ENCODE measurements at places on chromosomes 11 and 22.

DNA sequence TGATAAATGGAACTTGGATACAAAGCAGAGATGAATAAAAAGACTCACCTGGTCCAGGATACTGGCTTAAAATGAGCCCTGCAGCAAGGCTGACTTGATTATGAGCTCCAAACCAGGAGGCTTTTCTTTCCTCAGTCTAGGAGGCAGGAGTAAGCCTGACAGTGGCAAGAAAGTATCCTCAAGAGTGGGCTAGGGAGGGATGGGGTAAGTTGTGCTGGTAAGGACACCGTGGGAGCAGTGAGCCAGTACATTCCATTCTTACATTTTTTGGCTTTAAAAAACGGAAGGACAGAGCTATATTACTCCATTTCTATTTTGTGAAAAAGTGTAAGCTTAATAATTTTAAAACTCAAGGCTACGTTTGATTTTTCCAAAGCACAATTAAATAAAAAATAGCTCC, 187.1 kb upstream of the DDI1 start:
- no peak for DNase-seq

GRCh38 chr11:103536335-103536722, 427.1 kb downstream of the DYNC2H1 start:
- DNase-seq: no peak

DNA sequence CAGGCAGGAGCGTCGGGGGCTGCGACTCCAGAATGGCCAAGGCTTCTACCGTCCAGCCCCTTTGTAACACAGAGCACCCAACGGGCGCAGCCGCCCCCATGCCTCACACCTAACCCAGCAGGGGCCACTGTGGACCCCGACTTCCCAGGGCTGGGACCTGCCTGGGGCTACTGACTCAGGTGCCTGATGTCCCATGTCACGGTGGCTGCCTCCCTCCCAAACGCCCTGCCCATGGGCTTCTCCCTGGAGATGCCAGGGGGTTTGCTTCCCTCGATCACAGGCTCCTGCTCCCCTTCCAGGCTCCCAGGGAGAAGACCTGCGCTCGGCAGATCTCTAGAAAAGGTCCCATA, 84.0 kb downstream of the MYEOV start:
- no peak for DNase-seq

GRCh38 chr11:74465291-74465708, 2.0 kb downstream of the KCNE3 start:
- DNase-seq: no peak

GRCh38 chr11:120912504-120912903, 111.4 kb upstream of the TBCEL start:
- no peak for DNase-seq

- no peak for DNase-seq
These were observed 83.9 kb downstream of the FEZ1 start for GRCh38 chr11:125412177-125412496.

- no peak for DNase-seq
These were observed 8.0 kb downstream of the ARFGAP3 start for GRCh38 chr22:42848941-42849550.

DNA sequence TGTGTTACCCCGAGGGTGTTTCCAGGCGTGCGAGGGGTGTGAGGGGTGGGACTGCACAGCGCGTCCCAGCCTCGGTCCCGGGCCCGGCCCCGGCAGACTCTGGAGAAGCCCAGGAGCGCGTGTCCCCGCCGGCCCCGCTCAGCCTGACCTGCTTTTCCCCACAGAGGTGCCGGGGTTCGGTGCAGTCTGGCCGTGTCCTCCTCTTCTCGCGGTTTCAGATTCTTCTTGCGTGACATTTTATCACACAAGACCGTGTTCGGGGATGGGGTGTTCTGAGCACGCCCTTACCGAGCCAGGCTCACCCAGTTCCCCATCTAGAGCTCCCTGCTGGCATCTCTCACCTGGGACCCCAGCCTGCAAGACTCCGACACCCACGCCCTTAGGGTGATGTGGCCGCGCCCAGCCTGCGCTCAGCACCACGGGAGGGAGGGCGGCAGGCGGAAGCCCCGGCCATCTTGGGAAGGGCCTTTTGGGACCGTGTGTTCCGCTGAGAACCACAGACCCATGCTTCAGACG, 775.6 kb downstream of the BRD1 start:
- no peak for DNase-seq

- no peak for DNase-seq
These were observed 158.4 kb downstream of the ATG16L2 start for GRCh38 chr11:72972496-72973128.

DNA sequence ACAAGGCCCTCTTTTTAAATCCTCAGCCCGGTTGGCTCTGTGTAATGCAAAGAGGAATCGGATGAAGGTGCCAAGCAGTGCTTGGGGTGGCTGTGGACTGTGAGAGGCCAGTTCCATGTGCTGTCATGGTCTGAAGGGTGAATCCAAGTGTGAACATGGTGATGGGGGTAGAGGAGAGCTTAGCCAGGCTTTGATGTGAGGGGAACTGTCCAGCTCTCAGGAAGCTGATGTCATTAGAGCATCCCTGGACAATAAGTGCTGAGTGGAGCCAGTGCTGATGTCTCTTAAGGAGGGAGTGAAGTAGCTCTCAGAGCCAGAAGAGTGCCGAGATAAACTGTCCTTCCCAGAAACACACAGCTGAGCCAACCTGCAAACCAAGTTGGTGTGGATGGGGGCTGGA, 53.6 kb downstream of the NAV2 start:
- no peak for DNase-seq

DNA sequence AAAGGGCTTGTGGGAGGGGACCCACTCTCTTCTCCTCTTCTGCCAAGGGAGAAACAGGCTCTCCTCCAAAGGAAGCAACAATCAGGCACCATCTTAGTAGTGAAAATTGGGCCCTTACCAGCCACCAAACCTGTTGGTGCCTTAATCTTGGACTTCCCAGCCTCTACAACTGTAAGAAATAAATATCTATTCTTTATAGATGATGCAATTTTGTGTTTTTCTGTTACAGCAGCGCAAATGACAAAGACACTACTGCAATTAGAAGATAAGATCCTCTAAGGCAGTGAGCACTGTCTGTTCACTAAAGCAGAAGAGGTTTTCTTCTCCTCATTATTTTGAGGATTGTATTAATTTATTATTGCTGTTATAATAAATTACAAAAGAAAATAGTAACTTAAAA, 691.4 kb upstream of the CCDC179 start:
- no peak for DNase-seq

DNA sequence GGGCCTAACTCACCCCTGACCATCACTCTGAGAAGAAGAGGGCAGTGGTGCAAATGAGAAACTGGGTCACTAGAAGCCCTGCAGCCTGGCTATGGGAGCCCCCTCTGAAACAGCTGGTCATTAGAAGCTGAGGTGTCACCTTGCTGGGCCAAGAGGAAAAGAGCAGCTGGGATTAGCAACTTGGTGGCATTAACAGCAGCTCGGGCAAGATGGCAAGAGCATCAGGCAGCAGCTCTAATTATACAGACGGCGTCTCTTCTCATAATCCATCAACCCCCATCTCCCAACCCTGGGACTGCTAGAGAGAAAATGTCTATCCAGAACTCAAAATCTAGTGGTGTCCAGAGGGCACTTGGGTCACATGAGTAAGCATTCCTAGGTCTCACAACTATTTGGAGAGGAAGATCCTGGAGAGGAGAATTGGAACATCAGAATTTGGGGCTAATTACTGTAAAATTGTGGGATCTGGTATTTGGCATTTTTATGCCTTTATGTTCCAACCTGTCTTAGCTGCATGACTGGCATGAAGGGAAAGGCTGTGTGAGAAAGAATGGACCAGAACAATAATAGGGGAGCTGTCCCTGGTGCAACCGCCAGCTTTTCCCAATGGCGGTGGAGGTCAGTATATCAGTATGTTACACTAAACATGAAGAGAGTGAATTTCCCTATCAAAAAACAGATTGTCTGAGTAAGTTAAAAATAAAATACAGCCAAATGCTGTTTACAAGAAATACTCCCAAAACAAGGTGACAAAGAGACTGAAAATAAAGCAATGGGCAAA, 7.6 kb upstream of the LMO1 start:
- no peak for DNase-seq

DNA sequence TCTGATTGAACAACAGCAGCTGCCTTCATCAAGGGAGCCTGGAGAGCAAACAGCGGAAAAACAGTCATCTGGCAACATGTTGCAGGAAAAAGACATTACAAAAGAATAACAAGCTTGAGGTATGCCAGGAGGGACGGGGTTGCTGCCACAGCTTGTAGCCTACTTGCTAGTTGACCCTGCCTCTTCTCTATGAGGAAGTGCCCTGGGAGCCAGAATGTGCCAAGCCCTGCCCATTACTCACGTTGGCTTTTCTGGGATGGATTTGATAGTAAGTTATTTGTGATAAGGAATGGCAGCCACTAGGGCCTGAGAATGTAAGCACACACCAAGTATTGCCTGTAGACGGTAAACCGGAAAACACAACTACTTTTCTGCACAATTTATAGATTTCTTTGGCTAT, 113.5 kb upstream of the KIRREL3 start:
- no peak for DNase-seq

- no peak for DNase-seq
These were observed 1429.3 kb downstream of the BRD1 start for GRCh38 chr22:48398181-48398905.

DNA sequence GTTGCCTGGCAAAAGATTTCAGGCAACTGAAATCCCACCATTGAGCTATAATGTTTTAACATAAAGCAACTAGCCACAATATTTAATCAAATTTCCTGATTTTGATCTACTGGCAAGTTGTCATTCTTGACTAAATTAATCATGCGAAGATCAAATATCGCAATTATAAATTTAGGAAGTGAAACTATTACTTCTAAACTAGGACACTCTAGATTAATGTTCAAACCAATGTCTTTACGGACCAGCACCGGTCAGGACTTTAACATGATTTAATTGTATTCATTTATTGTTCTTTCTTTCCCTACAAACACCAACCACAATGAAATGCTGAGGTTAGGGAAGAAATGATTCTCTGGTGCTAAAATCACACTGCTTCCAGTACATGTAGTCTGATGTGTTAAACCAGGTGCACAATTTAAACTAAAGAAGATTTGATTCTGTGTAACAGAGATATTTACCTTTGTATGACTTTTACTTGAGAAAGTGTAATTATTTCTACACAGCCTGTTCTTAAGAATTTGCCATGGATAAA, 14.9 kb downstream of the GAS2 start:
- DNase-seq: no peak

- DNase-seq: no peak
These were observed 81.0 kb downstream of the SLC36A4 start for GRCh38 chr11:93116641-93117441.

DNA sequence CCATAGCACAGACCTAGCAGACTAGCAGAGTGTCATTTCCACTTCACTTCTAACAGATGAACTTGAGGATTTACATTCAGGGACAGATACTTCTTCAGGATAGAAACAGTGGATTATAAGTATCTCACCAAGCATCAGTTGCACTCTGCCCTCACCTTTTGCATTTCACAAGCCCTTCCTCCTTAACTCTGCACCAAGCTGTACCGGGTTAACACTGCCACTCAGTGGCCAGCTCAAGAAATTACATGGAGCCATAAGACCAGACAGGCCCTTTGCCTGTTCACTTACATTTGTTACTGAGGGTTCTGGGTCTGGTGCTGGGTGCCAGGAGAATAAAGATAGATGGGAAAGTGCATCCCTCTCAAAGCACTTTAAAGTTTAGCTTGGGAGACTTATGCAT, 309.8 kb downstream of the SHANK2 start:
- DNase-seq: no peak

DNA sequence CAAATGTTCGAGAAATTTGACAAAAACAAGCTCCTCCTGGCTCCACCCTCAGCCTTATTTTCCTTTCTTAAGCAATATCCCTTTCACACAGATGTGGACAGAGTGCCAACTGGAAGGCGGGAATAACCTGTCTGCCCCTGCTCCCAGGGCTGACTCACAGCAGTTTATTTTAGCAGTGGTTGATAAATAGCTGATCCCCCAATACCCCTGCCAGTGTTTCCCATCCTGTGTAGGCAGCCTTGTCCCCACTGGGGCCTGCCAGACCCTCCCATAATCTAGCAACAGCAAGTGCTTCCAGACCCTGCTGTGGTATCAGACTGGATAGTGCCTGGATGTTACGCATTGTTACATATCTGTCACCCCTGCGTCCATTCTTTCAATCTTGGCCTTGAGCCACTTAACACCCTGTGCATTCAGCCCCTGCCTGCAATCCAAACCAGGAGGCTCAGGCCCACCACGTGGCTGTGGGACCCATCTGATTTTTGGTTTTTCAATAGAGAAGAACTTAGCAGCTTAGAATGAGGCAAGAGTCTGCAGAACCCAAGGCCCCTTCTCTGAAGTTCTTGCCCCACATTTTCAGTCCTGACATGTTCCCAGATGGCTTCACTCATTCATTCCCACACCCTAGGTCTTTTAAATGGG, 53.7 kb downstream of the PARVA start:
- no peak for DNase-seq

- no peak for DNase-seq
These were observed 161.6 kb upstream of the BDNF start for GRCh38 chr11:27861706-27862430.

DNA sequence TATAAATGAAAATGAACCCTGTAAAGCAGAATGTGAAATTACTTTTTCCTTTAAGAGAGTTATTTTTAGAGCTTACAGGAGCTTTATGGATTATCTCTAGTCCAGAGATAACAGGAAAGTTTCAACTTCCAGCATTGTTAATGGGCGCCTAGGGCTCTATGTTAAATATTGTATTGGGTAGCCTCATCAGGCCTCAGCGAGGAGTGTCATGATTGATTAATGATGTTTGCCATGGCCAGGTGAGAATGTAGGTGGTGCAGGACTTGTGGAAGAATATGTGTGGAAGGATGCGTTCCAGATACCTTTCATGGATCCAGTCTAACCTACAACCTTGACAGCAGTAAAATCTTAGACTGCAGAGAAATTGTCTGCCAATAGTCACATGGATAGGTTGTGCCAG, 50.6 kb downstream of the ME3 start:
- DNase-seq: no peak

GRCh38 chr22:37377927-37378326, 49.4 kb downstream of the ELFN2 start:
- no peak for DNase-seq

DNA sequence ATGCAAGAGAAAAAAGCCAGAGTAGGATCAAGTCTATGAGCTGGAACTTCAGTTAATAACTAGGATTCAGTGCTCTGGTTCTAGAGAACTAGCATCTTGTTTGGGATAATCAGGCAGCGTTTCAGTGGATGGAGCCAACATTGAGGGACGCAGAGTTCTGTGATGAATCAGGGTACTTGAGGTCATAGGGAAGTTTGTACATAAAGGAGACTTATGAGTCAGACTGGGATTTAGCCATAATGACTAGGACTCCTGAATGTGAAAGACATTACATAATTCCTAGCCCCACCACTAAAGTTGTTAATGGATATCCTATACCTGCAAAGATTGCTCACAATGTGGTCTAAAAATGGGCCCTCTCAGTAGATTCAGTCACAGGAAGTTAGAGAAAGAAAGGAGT, 6.8 kb downstream of the SLN start:
- peak; percentile 40 for DNase-seq

Data from SJSA1 (cell line).